ENCODE measurements at places on chromosomes 16 and 17.

DNA sequence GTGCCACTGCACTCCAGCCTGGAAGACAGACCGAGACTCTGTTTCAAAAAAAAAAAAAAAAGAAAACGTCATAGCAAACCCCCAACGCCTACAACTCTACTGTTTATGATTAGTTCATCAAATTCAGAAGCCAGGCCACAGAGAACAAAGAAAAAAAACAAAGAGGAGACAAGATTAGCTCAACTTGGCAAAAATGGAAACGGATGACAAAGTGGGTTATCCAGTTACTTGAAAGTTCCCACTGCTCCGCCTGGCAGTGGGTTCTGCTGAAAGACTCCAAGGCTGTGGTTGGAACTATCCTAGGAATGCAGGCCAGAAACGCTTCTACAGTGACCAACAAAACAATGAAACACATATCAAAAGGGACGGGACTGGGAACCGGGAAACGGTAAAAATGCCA is 53.1 kb downstream of the MRM3 start:
- peak; percentile 18 for DNase-seq

DNA sequence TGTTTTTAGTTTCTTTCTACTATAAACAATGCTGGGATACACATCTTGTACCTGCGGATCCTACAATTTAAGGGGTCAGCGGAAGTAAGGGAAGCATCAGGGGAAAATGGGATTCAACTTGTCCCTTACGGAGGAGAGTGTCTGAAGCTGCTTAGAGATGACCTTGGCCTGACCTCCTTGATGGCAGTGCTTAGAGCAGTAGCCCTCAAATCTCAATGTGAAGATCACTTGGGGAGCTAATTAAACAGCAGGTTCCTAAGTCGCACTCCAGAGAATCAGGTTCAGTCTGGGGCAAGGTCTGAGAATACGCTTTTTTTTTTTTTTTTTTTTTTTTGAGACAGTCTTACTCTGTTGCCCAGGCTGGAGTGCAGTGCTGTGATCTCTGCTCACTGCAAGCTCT is 9.6 kb upstream of the METTL16 start:
- DNase-seq: no peak

DNA sequence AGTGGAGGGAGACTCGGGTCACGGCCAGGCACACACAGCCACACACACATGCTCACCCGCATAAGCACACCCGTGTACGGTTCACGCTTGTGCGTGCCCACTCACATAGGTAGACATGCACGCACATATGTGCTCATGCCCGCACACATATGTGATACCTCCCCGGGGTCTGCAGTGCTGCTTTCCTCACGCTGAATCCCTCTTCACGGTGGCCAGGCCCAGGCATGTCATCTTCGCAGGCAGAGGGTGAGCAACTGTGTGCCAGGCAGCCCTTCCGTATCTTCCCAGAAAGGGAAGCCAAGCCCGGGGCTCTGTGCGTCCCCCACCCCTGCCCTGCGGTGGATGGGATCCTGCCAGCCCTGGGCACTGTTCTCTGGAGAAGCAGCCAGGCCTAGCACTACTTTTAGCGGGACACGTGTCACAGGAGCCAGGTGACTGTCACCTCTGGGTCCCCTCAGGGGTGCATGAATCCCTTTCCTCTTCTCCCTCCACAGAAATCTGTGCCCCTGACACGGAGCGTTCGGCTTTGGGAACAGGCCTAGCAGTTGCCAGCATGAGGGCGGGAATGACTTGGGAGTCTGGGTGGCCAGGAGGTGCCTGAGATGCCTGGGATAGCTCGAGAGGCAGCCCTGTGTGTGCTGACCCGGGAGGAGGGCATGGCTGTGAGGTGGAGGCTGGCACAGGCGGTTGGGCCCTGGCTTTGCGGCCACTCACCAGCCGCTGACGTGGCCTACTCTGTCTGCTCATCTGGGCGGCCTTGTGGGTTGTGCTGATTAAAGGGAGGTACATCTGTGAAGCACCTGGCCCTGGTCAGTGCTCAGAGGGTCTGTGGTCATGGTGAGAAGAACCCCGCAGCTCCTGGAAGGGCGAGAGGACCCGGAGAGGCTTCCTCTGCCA is 47.5 kb downstream of the BAIAP2 start:
- DNase-seq: no peak

GRCh38 chr16:66188917-66189725 is 177.4 kb upstream of the CDH5 start:
- no peak for DNase-seq

GRCh38 chr17:78747488-78747887 is 34.6 kb downstream of the CYTH1 start:
- no peak for DNase-seq

GRCh38 chr17:385836-386140 is 33.2 kb upstream of the RPH3AL start:
- DNase-seq: no peak

DNA sequence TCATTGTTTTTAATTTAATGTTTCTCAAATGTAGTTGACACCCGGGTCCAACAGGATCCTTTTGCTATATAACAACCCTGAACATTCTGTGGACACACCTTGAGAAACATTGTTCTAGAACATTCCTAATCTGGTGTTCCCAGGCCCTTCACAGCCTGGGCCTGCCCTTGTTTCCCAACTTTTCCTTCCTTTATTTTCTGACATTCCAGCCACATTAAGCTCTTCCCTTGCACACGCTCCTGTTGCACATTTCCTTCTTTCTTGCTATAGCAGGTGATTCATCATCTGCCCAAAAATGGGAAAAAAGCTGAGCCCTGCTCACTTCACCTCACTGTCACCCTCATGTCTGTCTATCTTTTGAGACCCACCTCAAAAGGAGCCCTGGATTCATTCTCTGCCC is 67.9 kb upstream of the MARCHF10 start:
- DNase-seq: no peak

- no peak for DNase-seq
Observed at GRCh38 chr17:80656590-80656989, 112.0 kb downstream of the RPTOR start.

GRCh38 chr17:68238164-68238870 is 9.5 kb upstream of the AMZ2 start:
- no peak for DNase-seq

DNA sequence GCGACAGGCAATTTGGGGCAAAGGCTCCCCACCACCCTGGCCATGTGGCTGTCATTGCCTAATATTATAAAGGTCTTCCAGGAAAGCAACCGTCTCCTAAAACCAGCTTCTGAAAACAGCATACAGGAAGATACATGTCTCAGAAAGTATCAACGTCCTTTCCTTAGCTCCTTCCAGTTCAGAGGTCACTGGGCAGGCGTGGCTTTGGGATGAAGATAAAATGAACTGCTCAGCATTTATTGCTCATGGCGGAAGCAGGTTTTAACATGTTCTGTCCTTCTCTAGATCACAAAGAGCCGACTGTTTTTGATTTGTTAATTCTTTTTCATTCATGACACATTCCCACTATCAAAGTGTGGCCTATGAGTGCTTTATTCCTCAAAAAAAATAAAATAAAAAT is 8.0 kb downstream of the CFAP20 start:
- DNase-seq: no peak

DNA sequence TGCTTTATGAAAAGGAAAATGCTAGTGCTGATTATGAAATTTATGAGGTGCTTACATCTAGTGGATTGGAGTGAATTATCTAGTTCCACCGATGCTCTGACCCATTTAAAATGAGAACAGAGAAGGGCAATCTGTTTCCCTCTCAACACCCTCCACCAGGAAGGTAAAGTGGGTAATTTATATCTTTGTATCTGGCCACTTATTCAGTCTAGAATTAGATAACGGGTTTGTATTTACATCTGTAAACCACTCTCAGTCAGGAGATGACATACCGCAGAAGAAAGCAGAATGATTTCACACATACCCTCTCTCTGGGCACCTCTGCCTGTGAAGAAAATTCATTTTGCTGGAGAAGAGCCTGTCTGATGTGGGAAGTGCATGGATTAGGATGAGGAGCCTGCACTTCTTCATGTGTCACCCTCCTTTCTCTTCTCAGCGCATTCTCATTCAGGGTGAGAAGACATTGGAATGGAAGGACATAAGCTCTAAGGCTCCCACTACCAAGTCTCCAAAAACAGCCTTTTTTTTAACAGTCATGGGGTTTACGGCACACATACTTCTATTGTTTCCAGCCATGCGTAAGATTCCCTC is 646.7 kb upstream of the SALL1 start:
- DNase-seq: no peak

- DNase-seq: no peak
Observed at GRCh38 chr17:40645943-40646342, 1.7 kb downstream of the SMARCE1 start.

DNA sequence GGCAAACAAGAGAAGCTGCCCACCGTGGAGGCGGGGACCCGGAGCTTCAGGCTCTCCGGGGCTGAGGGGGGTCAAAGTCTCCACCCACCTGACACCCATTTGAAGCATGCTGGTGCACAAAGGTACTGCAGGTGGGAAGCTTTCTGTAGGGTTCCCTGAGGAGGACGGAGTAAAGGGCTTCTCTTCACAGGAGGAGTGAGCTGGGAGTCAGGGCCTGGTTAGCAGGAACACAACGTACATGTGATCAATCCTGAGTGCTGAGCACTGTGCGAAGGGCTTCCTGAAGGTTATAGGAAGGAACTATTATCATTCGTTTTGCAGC is 252.9 kb upstream of the RPL38 start:
- no peak for DNase-seq

DNA sequence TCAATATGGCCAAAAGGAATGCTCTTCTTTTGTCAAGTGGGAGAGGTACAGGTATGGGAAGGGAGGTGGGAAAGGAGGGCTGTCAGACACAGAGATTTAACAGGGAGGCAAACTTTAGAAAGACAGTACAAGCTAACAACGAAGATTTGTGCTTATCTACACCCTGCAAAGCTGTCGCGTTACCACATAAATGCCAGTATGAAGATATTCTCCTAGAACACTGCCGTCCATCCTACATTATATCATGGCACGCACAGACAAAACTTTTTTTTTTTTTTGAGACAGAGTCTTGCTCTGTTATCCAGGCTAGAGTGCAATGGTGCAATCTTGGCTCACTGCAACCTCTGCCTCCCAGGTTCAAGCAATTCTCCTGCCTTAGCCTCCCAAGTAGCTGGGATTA is 50.6 kb downstream of the STH start:
- DNase-seq: no peak

- peak; percentile 54 for DNase-seq
Observed at GRCh38 chr16:81997738-81998137, 13.5 kb downstream of the SDR42E1 start.

GRCh38 chr16:14337303-14338191 is 266.4 kb downstream of the MRTFB start:
- no peak for DNase-seq

DNA sequence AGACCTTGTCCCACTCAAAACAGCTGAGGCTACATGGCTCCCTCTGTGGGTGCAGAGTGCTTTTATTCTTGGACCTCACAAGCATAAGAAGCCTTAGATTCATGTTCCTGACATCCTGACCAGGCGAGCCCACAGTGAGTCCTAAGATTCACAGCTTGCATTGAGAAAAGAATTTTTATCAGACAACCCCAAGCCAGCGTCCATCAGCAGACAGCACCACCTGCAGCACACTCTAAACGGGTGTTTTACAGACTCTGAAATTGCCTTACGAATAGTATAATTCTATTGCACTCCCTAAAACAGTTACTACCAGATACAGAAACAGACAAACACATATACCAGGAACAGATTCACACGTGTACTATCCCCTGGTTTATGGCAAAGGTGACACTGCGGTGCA is 31.9 kb downstream of the C16orf78 start:
- no peak for DNase-seq

- DNase-seq: no peak
Observed at GRCh38 chr17:80819422-80820164, 172.0 kb upstream of the CHMP6 start.

DNA sequence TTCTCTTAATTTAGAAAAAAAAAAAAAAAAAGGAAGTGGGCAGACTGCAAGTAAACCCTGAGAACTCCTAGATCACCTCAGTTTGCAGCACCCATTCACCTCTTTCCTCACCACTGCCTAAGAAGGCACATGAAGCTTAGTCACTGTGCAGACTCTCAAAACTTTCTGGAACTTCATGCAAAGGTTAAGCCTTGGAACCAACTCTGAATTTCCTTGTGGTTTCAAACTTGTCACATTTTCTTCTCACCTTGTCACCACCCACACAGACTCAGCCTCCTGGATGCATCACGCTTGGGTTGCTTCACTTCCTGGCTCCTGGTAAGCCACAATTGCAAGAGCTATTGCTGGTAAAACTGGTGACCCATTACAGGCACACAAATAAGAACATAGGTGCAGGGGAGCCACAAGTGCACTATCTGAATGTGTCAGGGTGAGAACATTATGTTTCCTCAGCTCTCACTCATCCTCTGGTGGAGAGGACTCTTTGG is 15.0 kb upstream of the CPD start:
- peak; percentile 40 for DNase-seq

DNA sequence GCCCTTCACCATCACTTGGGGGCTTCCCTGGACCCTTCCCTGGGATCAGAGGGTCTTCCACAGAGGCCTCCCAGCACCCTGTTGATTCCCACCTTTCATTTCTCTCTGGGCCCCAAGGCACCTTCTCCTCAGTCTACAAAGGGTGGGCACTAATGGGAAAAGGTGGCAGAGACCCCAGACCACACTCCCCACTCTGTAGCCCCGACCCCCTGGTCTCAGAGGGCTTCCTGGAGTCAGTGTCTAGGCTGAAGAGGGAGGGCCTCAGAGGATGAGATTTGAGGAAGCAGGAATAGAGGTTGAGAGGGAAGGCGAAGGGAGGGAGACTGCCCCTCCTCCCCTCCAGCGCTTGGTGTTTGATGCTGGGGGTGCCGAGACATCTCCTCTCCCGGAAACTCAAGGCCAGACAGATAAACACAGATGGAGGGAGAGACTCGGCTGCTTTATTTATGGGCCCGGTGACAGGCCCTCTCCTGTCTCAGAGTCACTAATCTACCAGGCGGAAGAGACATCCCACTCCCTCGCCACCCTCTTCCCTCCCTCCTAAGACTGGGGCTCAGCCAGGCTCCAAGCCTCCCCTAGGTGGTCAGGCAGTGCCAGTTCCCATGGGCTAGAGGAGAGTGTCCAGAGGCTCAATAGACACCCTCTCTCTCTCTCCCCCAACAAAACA is 18.5 kb upstream of the SP2 start:
- DNase-seq: no peak

GRCh38 chr17:78795861-78796516 is 13.9 kb upstream of the CYTH1 start:
- no peak for DNase-seq

DNA sequence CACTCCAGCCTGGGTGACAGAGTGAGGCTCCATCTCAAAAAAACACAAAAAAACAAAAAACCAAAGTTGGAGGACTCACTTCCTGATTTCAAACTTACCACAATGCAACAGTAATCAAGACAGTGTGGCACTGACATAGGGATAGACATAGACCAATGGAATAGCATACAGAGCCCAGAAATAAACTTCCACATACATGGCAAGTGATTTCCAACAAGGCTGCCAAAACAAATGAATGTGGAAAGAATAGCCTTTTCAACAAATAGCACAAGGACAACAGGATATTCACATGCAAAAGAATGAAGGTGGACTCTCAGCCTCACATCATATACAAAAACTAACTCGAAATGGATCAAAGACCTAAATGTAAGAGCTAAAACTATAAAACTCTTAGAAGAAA is 36.8 kb upstream of the RASD1 start:
- DNase-seq: no peak

GRCh38 chr16:87330646-87331045 is 13.5 kb upstream of the C16orf95 start:
- no peak for DNase-seq
